ENCODE measurements at places on chromosomes 12 and 14.

GRCh38 chr12:114656906-114657596 is 26.9 kb downstream of the TBX3 start:
- DNase-seq, result no peak

GRCh38 chr12:75721796-75722195 is 210.4 kb upstream of the KRR1 start:
- no peak for DNase-seq

DNA sequence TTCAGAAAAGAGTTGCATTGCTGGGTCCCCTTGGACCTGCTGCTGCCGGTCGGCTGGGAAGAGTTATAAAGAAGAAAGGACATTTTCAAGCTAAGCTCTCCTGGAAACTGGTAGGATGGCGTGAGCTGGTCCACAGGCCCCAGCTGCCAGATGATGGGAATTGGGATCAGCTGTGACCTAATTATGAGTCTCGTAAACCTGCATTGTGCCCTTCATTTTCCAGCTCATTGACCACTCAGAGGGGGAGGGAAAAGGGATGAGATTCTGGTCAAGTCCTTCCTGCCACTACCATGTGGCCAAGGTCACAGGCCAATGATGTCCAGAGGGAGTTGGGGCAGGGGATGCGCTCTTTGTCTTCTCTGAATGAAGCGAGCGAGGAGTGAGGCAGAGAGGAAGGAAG is 320.9 kb downstream of the NRXN3 start:
- no peak for DNase-seq

DNA sequence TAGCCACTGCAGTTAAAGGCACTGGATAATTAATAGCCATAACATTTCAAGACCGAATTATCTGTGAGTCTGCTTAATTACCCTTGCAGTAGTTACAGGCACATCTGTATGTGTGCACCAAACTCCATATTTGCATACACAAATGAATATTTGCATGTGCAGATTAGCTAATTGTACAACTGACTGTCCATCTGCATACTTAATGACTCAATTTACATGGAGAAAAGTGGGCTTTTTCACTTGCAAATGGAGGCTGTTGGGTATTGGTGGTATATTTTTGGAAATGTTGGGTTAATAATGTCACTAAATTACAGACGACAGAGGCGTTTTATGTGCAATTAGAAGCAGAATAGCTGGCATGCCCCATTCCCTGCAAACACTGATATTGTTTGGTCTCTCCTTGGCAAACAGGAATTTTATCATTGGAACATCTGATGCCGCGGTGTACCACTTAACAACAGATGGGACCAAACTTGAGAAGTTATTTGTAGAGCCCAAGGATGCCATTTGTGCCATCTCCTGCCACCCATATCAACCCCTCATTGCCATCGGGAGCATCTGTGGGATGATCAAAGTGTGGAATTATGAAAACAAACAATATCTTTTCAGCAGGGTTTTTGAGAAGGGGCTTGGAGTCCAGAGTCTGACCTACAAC is 39.6 kb downstream of the CFAP251 start:
- no peak for DNase-seq

- DNase-seq, result no peak
These were observed 5.4 kb upstream of the CIPC start for GRCh38 chr14:77092676-77093075.

GRCh38 chr14:99794151-99794780 is 1.1 kb downstream of the EML1 start:
- no peak for DNase-seq

DNA sequence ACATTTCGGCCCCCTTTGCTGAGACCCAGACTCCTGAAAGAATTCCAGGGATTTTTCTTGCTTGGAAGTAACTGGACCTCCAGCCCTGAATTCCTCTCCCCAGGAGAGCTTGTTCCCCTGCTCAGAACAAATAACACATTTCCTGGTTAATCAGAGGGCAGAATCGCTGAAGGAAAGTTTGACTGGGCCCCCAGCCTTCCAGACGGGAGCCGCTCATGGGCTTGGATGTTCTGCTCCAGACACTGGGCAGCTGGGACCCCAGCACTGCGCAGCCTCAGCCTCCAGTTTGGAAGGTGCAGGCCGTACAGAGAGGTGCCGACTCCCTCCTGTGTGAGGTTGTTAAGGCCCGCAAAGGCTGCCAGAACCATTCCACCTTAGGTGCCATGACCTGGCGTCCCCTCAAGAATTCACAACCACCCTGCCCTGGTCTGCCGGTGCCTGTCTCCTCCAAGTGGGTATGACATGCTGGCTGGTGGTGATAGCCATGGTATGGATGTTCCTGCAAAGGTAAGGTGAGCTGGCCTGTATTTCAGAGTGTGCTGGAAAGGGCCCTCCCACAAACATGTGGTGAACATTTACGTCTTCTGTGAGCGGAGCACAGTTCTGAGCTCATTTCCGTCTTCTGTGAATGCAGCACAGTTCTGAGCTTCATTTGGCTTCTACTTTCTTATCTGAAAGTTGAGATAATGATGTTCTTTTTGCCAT is 5.1 kb upstream of the LTBP2 start:
- no peak for DNase-seq

DNA sequence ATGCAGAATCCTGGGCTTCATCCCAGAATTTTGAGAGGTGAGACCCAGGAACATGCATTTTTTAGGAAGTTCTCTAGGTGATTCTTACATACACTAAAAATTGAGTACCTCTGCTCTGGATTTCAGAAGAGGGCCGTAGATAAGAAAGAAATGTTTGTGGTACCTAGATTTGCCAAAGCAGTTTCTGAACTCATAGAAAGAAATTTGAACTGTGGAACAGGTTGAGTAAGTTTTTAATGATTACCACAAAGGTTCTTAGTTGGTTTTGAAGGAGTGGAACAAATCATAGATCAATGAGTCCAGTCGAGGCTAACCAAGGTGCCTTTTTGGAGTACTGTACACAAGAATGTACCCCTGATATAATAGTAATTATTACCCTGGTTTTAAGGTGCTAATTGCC is 24.9 kb downstream of the TTLL5 start:
- DNase-seq, result no peak

DNA sequence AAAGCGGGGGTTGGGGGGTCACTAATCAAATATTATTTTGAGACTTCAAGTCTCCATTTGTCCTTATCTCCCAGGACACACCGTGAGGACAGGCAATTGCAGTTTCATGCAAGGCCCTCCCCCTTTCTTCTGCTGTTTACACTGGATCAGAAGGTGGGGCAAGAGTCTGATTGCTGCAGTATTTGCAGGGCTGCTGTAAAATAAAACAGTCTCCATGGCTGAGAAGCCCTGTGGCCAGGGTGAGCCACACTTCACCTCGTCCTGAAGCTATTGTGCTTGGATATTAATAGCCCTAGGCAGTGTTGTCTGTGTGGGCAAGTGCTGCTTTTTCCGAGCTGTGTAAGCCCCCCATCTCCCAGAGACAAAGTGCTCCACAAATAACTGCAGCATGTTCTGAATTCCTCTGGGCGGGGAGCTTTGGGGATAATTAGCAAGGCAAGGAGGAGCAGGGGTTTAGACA is 187.4 kb upstream of the NTF3 start:
- no peak for DNase-seq

DNA sequence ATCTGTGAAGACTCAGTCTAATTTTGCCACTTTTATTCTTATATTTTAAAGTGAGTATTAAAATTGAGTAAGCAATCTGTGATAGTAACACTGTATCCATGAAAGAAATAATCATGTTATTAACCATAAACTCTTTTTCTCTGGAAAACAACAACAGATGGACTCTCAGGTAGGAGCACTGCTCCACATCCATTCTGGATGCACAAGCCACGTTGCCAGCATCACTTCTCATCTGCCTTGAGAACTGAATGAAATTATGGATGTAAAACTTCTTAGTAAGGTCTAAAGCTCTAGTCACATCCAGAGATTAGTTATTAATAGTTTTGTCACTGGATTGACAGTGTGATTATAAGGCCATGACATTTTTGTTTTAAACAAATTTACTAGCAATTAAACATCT is 489.1 kb upstream of the SYT1 start:
- DNase-seq, result no peak

- no peak for DNase-seq
These were observed 222.7 kb upstream of the PLXNC1 start for GRCh38 chr12:93925585-93926205.

GRCh38 chr12:105585107-105585506 is 254.6 kb downstream of the C12orf75 start:
- DNase-seq, result no peak

DNA sequence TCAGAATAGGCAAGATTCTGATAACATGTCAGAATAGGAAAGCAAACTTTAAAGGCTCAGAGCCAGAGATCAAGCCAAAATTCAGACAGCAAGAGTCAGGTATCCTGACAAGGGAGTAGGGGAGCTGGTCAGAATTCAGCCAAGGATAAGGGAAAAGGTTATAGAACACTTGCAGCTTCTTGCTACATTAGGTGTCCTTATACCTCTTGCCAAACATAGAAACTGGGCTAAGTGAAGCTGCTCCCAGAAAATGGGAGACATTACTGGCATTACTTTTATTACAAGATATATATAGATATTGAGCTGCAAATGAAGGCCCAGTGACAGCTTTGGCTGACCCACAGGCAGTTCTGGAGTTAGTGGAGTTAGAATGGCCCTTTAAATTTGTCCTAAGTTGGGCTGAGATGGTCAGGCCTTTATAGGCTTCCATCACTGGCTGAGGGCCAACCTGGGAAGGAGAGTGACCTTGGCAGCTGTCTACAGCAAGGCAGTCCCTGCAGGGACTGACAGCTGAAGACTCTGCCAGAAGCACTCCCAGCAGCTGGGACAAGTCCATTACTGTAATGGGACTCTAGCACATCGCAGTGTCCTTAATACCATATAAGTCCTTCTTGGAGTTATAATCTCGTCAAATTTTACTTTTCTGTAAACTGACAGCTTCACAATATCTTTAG is 83.0 kb downstream of the LRRC9 start:
- DNase-seq, result no peak

GRCh38 chr12:115945491-115945885 is 332.0 kb downstream of the MED13L start:
- no peak for DNase-seq

- DNase-seq, result no peak
These were observed 354.2 kb downstream of the TMEM121 start for GRCh38 chr14:105880616-105881015.

- DNase-seq, result no peak
These were observed 238.9 kb downstream of the CHST11 start for GRCh38 chr12:104695453-104696148.

DNA sequence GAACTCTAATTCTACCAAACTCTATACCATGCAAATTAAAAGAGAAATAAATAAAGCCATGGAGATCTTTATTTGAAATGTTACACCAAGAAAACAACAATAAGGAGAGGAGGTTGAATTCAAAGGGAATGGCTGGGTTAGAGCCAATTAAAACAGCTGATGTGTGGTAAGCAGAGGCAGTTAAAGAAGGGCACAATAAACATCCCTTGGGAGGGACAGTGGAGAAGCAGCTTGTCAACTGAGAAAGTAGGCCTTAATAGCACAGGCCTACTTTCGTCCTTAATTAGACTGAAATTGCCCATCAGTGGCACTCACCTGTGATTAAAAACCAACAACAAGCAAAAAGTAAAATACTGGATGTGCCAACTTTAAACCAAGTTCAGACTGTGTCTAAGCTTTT is 16.3 kb upstream of the NAV3 start:
- DNase-seq, result no peak

- no peak for DNase-seq
These were observed 76.1 kb downstream of the NUAK1 start for GRCh38 chr12:106062693-106063092.

- DNase-seq, result no peak
These were observed 195.0 kb downstream of the PHLDA1 start for GRCh38 chr12:75836533-75836932.

- no peak for DNase-seq
These were observed 612 bp downstream of the VPS37B start for GRCh38 chr12:122895320-122895703.

- no peak for DNase-seq
These were observed 163.4 kb downstream of the NUAK1 start for GRCh38 chr12:105975351-105975750.

- no peak for DNase-seq
These were observed 90.4 kb downstream of the MED13L start for GRCh38 chr12:116187151-116187511.

- no peak for DNase-seq
These were observed 8.4 kb downstream of the TMEM19 start for GRCh38 chr12:71694099-71694820.

GRCh38 chr14:44339231-44339630 is 167.9 kb downstream of the FSCB start:
- no peak for DNase-seq

GRCh38 chr12:78447373-78447772 is 417.2 kb upstream of the SYT1 start:
- DNase-seq, result no peak

GRCh38 chr14:86838363-86838762 is 1154.6 kb downstream of the GALC start:
- DNase-seq, result no peak

GRCh38 chr12:101782273-101782731 is 43.0 kb upstream of the SYCP3 start:
- DNase-seq, result no peak

GRCh38 chr14:61262082-61262481 is 19.1 kb downstream of the TMEM30B start:
- no peak for DNase-seq

DNA sequence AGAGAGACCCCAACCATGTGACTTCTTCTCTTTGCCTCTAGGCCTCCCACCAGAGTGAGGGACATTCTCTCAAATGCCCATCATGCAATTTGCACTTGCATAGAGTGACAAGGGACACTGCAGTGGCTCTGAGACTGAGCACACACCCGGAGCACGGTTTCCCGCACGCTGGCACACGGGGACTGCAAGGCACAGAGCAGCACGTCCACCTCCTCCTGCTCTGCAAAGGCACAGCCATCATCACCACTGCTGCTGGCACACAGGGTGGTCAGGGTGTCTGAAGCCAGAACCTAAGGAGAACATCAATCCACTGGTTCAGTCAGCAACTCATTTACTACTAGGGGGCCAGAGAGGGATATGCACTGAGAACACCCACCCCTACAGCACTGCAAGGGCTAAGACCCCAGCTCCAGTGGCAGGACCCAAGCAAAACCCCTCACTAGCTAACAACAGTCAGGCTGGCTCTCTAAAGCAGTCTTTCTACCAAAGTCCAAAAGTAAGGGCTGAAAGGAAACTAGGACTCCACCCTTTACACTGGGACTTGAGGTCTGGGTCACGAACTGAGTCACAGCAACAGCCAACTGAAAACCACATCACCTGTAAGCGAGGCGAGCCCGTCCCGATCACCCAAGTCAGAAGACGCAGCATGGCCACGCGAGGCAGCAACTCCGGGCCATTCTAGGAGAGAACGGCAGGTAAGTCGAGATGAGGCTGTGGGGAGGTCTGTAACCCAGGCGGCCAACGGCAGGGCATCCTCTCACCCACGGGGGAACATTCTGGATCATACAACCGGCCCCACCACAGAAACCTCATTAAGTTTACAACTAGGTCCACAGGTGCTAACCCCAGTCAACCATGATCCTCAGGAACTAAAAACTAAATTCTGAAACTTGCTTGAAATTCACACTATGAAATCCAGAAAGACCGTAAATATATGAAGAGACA is 37.9 kb downstream of the GCN1 start:
- no peak for DNase-seq

DNA sequence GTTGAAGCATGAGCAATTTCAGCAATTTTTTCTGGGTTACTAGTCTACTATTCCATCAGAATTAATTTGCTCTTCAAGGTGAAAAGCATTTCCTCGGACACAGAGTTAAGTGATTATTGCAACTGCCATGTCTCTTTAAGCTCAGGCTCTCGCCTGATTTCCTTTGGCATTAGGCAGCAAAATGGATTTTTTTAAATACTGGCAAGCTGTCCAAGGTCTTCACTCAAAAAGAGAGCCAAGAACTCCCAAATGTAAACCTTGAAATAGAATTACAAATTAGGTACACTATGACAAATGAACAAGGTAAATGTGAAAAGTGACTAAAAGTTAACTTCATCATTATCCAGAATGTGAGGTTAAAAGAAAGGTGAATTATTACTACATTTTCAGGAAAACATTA is 111.9 kb downstream of the GARIN6 start:
- no peak for DNase-seq

Data from GF-D8 (cell line).